Astrocyte (in vitro differentiated cells and primary cell): ENCODE measurements at places on chromosomes 2 and 18. TPM values are rescaled to one million over a fixed set of nuclear protein-coding genes. Genes with fewer than 3 reads are reported as not detected.

Gene RUFY4
- not detected in 2 replicates for total RNA-seq

Gene SCYGR4
- total RNA-seq: not detected in 2 replicates

GRCh38 chr2:226794751-226795171 lies 4.9 kb downstream of the IRS1 start:
- peak; percentile 66 for DNase-seq

GRCh38 chr2:112136096-112136495 lies 2.1 kb upstream of the FBLN7 start:
- no peak for DNase-seq

DNA sequence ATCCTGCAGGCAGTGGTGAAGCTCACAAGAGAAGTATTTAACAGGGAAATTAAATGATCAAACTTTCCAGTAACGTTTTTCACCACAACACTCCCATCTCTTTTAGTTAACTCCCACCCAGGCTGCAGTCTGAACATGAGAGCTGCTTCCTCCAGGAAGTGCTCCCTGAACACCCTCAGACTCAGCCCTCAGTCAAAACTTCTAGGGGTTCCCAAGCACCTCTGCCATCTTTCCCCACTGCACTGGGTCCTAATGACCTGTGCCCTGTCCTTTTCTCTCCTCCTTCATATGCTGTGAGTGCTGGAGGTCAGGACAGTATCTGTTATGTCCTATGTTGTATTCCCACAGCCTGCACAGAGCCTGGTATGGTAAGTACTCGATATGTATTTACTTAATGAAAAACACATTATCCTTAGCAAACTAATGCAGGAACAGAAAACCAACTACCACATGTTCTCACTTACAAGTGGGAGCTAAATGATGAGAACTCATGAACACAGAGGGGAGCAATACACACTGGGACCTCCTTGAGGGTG lies 49.2 kb upstream of the ASPRV1 start:
- DNase-seq: no peak

GRCh38 chr2:107730898-107731297 lies 95.8 kb upstream of the RGPD4 start:
- DNase-seq: peak; percentile 6

- DNase-seq: no peak
Measured at GRCh38 chr18:23137788-23138216, 2.5 kb downstream of the CABLES1 start.
